Activated T-cell treated with anti-CD3 and anti-CD28 coated beads for 1 hour (primary cell): ENCODE measurements at places on chromosomes 6 and 20.
A peak's percentile ranks its signal among the peaks of the same experiment; 100 is the strongest.

DNA sequence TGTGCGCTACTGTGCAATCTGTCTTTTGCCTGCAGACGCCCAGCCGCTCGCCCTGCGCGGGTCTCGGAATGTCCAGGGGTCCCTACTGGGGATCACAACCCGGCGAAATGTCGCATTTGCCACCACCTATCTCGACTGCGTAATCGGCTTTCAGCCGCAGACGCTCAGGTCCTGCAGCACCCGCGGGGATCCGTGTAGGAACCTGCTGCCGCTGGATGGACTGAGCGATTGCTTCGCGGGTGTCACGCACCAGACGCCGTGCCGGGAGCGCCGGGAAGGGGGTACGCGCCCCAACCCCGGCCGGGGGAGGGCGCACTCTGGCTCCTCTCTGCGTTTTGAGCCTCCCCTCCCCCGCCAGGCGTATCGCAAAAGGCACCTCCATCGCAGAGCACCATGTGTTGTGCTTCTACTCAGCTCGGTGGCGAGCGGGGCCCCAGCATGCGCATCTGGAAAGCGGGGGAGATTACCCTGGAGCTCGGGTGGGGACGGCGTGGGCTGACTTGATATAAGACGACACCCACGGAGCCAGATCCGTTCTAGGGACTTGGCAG is 747 bp upstream of the PTPRA start:
- peak; percentile 70 for DNase-seq

GRCh38 chr6:5937169-5937909 is 69.4 kb downstream of the NRN1 start:
- DNase-seq: no peak

DNA sequence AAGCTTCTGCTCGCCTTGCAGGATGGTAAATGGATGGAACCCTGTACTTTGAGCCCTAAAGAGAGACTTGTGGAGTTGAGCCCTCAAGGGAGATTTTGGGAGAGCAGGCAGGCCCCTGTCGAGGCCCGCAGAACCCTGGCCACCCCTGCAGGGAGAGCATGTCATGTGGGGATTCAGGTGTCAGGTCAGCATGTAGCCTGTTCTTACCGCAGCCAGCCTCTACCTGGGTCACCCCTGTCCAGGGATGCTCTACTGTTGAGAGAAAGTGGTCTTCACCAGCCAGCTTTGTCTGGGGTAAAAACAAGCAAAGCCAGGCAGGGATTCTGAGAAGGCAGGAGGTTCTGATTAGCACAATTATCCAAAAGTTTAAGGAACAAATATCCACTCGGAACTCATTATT is 55.6 kb upstream of the PROKR2 start:
- DNase-seq: no peak

GRCh38 chr6:41604006-41604405 is 34.3 kb upstream of the MDFI start:
- no peak for DNase-seq

DNA sequence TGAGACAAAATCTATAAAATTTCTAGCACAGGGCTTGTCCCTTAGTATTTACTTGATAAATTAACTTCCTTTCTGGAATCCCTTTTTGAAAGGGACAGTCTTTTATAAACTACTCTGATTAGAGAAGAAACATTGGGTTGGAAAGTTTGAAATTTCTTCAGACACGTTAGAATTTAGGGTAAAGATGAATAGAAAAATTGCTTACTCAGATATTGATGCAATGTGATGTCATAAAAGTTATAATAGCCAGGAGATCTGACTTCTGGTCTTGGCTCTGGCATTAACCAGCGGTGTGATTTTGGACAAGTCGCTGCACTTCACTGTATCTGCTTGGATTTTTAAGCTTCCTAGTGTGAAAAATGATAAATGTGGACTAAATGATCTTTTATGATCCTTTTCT is 9.7 kb upstream of the TNFRSF21 start:
- no peak for DNase-seq

- DNase-seq: no peak
Observed at GRCh38 chr20:48040491-48040890, 255.2 kb upstream of the SULF2 start.

- no peak for DNase-seq
Observed at GRCh38 chr6:124882579-124883393, 79.5 kb upstream of the RNF217 start.

GRCh38 chr6:26495281-26495680 is 4.8 kb upstream of the BTN1A1 start:
- DNase-seq: no peak

GRCh38 chr20:62517901-62518610 is 42.3 kb upstream of the GATA5 start:
- DNase-seq: no peak

GRCh38 chr20:1300083-1300840 is 28.7 kb downstream of the SDCBP2 start:
- no peak for DNase-seq

GRCh38 chr6:36906539-36907325 is 21.0 kb downstream of the C6orf89 start:
- no peak for DNase-seq

GRCh38 chr6:28648035-28648877 is 122.6 kb downstream of the GPX5 start:
- DNase-seq: no peak

DNA sequence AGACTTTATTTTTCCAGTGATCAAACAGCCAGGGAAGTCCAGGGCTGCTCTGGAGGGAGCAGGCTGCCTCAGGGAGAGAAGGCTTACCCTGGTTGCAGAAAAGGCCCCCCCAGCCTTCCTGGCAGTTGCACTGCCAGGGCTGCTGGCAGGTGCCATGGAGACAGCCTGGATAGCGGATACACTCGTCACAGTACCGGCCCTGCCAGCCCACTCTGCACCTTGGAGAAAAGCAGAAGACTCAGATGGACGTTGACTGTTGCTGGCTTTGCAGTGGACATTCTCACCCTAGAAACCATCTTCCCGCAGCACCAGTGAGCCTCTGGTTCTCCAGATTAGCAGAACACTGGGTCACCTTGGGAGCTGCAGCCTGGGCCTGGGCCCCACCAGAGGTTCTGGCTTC is 5.4 kb downstream of the DLL1 start:
- no peak for DNase-seq

DNA sequence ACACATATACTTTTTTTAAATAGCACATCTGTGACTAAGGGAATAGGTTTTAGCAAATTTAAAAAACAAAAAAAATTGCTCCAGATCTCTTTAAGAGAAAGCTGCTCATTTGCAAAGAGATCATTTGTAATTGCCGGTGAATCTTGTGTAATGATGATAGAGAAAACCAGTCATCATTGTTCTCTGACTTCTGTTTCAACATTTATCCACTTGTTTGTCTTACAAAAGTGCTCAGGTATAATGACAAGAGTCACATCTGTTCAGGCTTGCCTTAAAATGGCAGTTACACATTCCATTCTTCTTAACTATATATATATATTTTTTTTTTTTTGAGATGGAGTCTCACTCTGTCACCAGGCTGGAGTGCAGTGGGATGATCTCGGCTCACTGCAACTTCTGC is 165.2 kb downstream of the AIG1 start:
- no peak for DNase-seq

- DNase-seq: no peak
Observed at GRCh38 chr6:127775371-127775770, 125.5 kb downstream of the THEMIS start.

DNA sequence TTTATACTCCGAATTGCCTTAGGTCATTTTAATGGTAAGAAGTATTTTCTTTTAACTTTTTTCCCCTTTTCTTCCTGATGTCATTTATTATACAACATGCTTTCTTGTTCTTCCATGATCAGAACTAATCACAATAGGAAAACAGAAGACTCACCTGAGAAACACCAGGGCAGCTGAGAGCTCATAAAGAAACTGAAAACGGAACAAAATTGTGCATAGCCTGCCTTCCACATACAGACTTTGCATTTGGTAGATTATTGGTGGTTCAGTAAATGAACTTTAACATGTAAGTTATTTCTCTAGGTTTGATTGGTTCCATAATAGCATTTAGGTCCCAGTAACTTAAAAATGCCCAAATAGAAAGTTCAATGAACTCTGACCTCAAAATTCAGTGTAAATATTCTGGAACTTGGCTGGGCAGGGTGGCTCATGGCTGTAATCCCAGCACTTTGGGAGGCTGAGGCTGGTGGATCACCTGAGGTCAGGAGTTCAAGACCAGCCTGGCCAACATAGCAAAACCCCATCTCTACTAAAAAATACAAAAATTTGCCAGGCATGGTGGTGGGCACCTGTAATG is 161.1 kb upstream of the DTNBP1 start:
- no peak for DNase-seq

GRCh38 chr6:139943391-139943790 is 568.9 kb upstream of the CITED2 start:
- DNase-seq: no peak

DNA sequence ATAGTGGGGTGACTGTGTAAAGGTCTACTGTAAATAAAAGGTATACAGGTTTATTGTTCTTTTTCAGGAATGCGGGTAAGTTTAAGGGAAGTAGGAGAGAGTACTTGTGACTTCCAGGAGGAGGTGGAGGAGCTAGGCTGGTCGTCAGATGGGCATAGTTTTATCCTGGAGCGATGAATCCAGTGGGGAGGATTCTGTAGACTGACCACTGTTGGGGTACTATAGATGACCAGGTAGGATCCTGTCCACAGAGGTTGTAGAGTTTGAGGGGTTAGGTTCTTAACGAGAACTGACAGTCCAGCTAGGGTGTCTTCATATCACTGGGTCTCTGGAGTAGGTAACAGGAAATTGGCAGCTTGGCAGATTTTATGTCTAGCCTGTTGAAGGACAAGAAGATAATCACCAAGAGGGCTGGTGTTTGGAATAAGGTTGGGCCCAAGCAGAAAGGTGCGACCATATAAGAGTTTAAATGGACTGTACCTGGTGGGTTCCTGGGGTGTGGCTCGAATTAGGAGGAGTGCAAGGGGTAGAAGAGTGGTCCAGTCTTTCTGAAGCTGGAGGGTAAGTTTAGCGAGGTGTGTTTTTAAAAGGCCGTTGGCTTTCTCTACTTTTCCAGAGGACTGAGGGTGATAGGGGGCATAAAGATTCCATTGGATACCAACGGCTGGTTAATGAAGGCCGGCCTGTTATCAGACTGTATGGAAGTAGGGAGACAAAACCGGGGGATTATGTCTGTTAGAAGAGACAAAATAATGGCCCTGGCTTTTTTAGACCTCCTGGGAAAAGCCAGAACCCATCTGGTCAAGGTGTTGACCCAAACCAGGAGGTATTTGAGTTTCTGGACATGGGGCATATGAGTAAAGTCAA is 751.3 kb upstream of the ADGRB3 start:
- DNase-seq: no peak

GRCh38 chr6:129104131-129104530 is 221.2 kb downstream of the LAMA2 start:
- no peak for DNase-seq

GRCh38 chr20:1434571-1435336 is 31.9 kb downstream of the NSFL1C start:
- DNase-seq: no peak

GRCh38 chr6:54232703-54233102 is 75.5 kb upstream of the TINAG start:
- DNase-seq: no peak

- DNase-seq: no peak
Observed at GRCh38 chr6:157107915-157108651, 215.2 kb downstream of the TMEM242 start.

GRCh38 chr6:87763901-87764300 is 61.9 kb upstream of the AKIRIN2 start:
- no peak for DNase-seq

DNA sequence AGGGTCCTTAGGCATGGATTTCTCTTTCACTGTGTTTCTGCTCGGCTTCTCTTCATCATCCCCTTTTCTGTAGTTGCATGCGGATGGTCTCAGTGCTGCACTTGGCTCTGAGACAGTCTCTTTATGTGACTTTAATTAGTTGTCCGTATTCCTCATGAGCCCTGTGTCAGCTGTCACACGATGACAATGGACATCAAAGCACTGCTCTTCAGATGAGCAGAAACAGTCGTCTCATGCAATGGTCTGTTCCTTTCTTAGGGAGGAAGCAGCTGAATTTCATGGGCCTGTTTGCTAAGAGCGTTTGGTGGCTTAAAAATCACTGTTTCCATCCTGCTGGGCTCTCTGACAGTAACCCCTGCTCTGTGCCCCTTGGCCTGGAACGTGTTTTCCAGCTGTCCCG is 64.9 kb downstream of the SYTL3 start:
- DNase-seq: no peak

GRCh38 chr6:109184638-109185037 is 89.3 kb downstream of the CEP57L1 start:
- DNase-seq: no peak

GRCh38 chr6:30169658-30170614 is 6.6 kb downstream of the TRIM15 start:
- no peak for DNase-seq

- no peak for DNase-seq
Observed at GRCh38 chr20:16606468-16607070, 33.3 kb upstream of the KIF16B start.
